ENCODE measurements at places on chromosomes 1 and 21.

DNA sequence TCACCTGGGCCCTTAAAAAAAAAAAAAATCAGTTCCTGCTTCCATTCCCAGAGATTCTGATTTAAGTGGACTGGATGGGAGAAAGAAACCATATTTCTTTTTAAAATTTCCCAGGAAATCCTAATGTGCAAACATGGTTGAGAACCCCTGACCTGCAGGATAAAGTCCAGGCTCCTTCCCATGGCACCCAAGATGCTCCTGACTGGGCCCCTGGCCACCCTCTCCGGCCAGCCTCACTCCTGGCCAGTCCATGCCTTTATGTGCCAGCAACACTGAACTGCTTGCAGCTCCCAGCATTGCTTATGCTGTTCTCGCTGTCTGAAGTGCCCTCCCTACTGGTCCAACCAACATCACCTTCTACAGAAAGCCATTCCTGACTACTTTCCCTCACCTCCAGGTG lies 93.9 kb downstream of the TEX35 start:
- no peak for DNase-seq

DNA sequence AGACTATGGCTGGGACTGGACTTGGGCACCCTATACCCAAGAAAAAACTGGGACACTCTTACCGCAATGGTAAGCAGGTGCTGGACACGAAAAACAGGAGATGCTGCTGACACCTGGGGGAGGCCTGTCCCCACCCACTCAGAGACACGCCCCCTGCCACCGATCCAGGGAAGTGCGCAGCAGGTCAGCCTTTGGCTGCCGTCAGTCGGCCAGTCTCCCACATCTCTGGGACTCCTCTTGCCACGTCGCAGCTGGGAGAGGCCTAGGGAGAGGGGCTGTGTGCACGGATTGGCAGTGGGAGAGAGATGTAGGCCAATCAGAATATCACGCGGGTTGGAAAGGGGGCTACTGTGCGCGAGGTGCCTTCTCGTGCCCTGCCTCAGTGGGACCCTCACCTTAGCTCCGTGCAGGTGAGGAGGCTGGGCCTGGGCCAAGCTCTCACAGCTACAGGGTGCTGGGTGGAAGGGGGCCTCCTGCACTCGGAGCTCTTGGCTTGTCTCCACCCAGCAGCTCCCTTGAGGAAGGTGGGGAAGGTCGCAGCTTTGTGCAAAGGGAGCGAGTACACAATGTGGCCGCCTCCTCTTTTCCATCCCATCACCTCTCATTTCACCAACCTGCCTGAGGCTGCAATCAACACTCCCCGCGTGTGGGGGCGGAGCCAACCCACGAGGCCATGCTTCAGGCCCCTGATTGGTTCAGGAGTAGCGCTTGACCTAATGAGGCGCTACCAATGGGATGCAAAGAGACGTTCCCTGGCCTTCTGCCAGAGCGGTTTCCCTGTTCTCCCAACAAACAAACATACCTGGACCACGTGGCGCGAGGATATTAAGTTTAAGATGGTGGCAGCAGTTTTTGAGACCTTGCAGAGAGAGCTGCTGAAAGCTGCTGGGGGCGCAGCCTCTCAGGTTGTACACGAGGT lies 25.7 kb upstream of the LDLRAP1 start:
- DNase-seq, result no peak

DNA sequence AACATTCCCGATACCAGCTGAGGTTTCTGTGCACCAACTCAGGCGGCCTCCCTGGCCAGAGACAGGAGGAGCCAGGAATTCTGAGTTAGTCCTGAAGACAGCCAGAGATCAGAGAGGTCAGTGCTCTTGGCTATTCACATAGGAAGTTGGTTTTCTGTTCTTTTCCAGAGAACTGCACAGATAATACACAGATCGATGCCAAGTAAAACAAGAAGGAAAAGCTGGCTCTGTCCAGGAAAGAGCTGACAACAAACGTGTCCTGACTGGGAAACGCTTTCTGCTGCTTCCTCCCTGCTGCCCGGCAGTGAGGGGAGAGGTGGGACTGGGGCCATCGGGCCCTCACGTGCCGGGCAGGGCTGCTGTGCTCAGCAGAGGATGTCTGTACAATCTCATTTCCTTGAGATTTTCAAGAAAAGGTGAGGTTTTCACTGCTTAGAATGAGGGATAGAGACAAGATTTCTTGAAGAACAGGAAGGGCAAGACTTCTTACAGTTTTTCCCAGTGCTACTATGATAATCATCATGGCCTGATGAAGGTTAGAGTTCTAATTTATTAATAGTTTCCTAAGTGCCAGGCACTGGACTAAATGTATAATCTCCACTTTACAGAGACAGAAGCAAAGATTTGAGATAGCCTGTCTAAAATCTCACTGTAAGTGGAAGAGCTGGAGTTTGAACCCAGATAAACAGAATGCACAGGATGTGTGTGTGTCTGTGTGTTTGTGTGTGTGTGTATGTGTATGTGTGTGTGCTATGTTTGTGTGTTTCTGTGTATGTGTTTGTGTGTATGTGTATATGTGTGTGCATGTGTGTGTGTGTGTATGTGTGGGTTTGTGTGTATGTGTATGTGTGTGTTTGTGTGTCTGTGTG lies 211.0 kb upstream of the RAB4A start:
- DNase-seq, result peak; percentile 46

DNA sequence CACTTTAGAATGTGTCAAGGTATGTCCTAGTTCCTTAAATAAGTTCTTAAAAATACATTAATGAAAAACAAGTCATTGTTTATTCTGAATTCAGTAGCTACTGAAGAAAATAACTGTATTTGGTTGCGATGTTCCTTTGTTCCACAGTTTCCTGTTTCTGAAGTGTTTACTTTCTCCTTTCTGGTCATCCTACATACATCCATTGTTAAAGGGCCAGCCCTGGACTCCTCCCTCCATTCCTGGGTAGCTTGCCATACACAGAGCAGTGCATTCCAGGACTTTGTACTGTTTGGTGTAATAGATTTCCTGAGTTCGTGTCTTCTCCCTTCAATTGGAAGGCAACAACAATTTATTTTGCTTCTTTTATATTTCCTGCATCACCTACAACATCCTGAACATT lies 845.4 kb upstream of the CXADR start:
- DNase-seq, result no peak

DNA sequence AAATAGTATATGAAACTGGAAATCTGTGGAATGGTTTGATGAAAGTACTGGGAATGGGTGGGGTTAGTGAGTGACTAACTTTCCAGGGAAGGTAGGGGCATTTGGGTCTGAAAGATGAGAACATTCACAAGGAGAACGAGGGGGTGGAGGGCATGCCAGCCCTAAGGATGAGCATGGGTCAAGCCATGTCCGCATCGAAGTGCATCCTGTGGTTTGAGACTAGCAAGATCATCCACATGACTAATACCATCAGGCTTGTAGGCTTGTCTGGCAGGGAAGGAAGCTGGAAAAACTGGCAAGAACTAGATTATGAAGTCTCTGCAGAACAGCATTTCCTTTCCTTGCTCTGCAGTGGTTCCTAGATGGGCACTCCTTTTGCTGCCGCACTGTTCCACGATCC lies 70.4 kb upstream of the UBE2U start:
- no peak for DNase-seq

DNA sequence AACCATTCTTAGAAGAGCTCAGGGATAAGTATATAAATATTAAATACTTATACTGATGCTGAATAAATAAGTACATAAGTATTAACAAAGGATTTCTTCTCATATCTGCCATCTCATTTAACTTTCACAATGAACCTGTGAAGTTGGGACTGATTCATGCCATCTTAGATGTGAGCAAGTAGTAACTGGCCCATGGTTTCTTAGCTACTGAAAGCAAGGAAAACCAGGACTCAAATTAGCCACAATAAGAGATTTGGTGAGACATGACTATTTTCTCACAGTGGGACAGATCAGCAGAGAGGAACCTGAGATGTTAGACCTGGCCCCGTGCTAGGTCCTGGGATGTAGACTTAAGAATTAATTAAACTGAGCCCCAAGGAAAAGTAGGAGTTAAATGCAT lies 8.2 kb upstream of the RAB3B start:
- no peak for DNase-seq

- DNase-seq, result no peak
Measured at GRCh38 chr1:188343914-188344313, 1515.2 kb downstream of the PLA2G4A start.

DNA sequence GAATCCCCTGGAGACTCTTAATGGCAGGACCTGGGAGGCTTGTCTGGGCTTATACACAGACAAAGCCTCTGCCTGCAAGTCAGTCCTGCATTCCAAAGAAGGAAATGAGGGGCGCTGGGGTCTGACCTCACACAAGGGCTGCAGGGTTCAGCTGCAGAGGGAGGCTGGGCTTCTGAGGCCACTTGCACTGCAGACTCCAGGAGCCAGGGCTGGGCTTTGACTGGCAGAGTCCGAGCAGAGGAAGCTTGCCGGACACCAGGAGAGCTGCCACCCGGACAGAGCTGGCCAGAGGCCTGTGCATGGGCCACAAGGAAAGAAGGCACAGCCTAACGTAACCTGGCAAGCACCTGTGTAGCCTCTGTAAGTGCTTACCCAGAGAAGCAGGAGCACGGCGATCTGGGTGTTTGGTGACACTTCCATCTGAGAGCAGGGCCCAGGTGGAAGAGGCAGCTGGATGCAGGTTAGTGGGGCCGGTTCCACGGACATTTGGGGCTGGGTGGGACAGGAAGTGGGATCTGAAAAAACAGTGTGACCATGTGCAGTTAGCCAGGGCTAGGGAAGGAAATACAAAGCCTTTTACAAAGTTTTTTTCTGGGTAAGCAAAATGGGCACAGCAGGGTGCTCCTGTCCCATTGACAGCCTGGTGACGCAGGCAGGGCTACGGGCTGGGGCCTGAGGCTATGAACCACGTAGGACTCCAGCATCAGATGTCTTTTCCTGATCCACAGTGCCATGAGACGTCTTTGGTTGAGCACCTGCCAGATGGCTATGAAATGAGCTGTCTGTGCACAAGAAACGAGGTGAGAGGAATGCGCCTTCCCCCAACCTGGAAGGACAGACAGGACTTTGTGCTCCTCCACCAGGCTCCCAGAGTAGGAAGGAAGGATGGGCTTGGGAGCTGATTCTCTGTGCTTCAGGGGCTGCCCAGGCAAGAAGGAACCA lies 37.3 kb upstream of the LBR start:
- no peak for DNase-seq

DNA sequence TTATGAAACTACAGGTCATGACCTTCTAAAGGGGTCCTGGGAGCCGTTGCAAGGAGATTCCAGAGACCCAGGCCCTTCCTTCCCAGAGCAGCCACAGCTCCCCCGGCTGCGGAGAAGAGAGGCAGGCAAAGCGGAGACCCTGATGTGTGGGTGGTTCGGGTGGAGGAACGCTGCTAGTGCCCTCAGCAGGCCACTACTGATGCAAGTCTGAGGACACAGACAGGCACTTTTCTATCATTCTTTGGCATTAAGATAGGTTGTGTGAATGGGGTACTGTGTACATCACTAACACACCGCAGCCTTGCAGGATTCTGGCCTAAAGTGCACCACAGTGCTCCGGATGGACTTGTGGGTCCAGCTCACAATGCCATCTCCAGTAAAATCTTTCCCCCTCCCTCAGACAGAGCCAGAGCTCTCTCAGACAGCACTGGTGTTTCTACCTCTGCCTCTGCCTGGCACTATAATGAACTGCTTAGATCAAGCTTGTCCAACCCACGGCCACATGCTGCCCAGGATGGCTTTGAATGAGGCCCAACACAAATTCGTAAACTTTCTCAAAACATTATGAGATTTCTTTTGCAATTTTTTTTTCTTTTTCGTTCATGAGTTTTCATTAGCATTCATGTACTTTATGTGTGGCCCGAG lies 121.4 kb downstream of the TGFBR3 start:
- no peak for DNase-seq

DNA sequence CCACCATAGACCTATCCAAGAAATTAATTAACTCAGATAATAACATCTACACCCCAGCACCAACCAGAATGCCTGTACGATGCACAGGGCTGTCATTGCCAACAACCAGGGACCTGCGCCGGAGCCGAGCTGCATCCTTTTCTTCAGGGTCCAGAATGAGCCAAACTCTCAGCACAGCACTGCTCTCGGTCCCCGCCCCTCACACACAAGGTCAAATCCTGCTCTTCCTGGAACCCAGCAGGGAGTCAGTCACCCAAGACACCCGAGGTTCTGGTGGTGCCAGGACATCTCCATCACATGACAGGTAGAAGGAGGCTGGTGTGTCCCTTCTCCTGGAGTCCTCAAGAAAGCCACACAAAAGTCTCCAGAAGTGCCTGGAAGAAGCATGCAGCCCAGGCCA lies 31.9 kb downstream of the NPHP4 start:
- no peak for DNase-seq

DNA sequence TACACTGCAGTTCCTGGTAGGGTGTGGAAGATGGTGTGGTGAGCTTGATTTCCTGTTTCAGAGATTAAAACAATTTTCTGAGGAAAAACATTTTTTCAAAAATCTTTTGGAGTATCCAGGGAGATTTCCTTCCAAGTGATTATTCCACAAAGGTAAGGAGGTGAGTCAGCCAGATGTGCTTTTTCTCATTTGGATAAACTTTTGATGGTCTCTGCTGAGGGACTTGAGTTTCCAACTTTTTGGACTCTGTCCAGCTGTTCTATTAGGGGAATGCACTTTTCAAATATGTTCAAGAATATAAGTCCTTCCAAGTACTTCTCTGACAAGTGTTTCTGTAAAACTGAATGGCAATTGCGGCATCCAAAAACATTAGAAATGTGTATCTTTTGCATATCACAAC lies 628.8 kb upstream of the ADAMTS5 start:
- DNase-seq, result no peak

DNA sequence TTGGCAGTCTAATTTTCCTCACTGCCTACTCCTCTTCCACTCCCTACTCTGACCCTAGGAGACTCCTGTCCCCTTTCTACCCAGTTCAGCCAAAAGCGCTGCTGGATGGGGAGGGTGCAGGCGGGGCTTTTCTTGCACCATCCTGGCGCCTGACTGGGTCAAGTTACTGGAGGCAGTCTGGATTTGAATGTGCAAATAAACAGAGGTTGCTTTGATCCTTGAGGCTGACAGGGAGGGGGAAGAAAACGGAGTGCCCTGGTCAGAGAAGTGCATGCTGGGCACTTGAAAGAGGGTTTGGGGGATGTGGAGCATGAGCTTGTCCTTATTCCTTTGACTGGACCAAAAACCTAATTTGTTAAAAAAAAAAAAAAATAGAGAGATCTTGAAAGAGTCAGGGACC lies 76.8 kb upstream of the SOX13 start:
- no peak for DNase-seq
